ENCODE measurements at places on chromosomes 12 and 14.

DNA sequence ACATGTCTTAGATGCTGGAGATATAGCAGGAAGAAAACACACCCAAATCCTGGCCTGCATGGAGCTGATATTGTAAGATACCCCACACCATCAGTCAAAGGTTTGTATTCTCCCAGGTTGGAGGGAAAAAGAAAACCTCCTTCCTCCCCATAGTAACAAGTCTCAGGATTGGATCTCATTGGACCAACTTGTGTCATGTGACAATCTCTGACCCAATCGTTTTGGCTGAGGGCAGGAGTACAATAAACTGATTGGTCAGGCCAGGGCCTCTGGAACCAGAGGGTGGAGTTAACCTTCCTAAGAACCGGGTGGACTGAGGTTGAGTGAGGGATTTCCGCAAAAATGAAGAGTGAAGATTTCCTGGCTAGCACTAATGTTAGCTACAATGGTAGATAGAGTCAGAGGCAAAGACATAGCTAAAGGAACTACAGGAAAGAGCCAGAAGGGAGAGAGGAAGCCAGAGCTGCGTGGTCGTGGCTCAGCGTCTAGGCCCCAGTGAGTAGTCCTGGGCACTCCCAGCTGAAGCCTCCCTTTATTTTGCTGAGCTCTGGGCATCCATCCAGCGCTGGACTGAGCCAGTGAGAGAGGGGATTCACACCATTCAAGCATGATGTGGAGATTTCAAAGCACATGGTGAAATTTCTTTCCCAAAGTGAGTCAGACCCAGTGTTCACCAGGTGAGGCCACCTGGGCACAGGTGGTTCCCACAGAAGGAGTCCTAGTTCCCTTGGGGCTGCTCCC is 219.9 kb downstream of the AACS start:
- DNase-seq: no peak

DNA sequence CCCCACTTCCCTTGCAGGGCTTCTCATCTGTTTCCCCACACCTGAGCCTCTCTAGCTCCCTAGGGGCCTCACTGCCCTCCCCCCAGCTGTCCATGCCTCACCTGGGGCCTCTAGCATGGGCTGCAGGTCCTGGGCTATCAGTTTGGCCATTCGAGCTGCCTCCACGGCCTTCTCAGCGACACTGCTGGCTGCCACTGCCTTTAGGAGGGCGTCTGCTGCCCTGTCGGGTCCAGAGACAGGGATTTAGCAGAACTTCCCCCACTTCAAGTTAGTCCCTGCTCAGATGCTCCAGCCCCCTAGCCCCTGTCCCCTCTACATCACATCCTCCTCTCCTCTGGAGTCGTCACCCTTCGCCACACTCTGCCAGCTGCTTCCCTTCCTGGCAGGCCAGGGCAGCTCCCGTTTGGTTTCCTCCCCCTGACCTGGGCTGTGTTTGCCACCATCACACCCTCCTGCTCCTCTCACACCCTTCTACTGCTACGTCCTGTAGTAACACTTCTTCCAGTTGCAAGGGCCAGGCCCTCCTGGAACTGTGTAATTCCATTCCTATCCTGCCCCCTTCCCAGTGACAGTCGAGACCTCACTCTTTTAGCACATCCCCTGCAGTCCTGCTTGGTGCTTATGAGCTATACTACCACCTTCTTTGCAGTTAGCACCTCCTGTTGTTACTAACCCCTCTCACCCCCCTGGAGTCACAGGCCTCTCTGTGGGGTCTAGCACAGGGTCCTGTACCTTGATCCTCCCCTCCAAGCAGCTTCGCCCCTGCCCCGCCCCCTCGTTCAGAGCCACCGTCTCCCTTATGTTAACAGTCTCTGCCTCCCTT is 4.3 kb upstream of the AP1G2 start:
- no peak for DNase-seq

DNA sequence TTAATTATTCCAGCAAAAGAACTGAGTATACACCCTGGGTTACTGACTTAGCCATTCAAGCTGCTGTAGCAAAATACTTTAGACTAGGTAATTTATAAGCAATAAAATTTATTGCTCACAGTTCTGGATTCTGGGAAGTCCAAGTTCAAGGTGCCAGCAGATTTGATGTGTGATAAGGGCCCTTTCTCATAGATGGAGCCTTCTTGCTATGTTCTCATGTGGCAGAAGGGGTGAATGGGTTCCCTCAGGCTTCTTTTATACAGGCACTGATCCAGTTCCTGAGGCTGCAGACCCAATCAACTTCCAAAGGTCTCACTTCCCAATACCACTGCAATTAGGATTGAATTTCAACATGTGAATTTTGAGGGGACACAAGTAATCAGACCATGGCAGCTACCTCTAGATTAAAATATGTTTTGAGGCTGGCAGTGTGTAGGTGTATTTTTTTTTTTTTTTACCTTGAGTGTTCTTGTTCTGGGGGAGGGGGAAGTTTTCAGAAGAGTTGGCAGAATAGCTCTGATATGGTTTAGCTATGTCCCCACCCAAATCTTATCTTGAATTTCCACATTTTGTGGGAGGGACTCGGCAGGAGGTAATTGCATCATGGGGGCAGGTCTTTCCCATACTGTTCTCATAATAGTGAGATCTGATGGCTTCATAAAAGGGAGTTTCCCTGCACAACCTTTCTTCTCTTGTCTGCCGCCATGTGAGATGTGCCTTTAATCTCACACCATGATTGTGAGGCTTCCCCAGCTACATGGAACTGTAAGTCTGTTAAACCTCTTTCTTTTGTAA is 178.2 kb downstream of the RASSF9 start:
- DNase-seq: no peak

- no peak for DNase-seq
Measured at GRCh38 chr14:81669308-81669707, 135.7 kb upstream of the SEL1L start.

DNA sequence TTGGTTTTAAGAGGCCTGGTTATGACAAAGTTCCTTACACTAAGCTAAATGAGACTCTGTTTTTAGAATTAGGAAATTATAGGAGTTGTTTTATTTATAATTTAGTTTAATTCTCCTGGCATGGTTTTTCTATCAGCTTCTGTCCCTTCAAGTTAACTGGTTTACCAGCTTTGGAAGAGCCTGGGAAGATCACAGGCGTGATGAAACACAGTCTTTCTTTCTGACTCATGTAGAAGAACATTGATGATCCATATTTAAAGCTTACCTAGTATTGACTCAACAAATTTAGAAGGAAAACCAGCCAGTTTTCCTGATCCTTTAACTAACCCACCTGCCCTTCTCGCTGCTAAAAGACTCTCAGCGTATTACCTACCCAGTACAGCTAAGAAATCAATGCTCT is 155.2 kb downstream of the TGFB3 start:
- no peak for DNase-seq

DNA sequence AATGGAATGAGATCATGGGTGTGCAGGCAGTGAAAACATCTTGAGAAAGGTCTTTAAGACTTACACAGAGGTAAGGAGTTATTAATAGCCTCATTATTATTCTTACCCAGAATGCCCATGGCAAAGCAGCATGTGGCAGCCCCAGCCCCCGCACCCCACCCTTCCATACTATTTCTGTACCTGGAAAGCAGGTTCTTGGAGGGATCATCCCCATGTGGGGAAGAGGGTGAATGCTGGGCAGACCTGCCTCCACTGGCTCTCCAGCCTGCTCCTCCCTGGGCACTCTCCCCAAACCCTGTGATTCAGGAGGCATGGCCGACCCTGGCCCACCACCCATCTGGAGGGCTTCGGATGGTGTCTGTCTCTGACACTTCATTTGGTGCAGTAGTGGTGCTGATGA is 28.3 kb downstream of the NPC2 start:
- DNase-seq: no peak

GRCh38 chr12:4947253-4947652 is 37.5 kb downstream of the KCNA1 start:
- no peak for DNase-seq

DNA sequence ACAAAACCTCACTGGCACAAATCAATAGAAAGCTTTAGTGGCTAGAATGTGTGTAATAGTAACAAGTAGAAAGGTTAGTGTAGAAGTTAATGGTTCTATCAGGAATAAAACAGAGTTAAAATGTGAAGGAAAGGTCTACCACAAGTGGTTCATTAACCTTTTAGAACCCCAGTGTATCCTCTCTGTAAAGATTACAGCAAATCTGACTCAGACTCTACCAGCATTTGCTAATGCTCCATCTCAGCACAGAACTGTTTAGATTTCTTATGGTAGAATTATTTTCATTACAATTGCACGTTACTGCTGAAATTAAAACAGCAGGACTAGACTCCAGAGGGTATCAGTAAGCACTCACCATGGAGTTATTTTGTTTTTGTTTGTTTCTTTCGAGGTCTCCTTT is 609.0 kb upstream of the LMO3 start:
- DNase-seq: no peak

GRCh38 chr12:48978291-48978740 is at the start of gene WNT1:
WNT1 (plus strand) TSS chr12:48978322; CDS start chr12:48978651, 329 bp downstream.
- DNase-seq: peak; percentile 22

Measured in CD4-positive, alpha-beta T cell treated with Interleukin-21 for 1 hour (primary cell).